IMR-90 (cell line): ENCODE measurements at places on chromosomes 7 and 10. TPM values are rescaled to one million over a fixed set of nuclear protein-coding genes. Genes with fewer than 3 reads are reported as not detected.

- no peaks in the 10 kb centered on the region for H3K4me1 ChIP-seq
- no peak for DNase-seq
- H3K4me3 ChIP-seq: no peak overlapping the region
- H3K36me3 ChIP-seq: no peaks in the 10 kb centered on the region
These were observed 131.0 kb upstream of the PALS2 start for GRCh38 chr7:24442170-24442777.

Gene BHLHA15
- not detected in 2 replicates for polyA plus RNA-seq

Gene PKD2L1
- not detected in 2 replicates for polyA plus RNA-seq

DNA sequence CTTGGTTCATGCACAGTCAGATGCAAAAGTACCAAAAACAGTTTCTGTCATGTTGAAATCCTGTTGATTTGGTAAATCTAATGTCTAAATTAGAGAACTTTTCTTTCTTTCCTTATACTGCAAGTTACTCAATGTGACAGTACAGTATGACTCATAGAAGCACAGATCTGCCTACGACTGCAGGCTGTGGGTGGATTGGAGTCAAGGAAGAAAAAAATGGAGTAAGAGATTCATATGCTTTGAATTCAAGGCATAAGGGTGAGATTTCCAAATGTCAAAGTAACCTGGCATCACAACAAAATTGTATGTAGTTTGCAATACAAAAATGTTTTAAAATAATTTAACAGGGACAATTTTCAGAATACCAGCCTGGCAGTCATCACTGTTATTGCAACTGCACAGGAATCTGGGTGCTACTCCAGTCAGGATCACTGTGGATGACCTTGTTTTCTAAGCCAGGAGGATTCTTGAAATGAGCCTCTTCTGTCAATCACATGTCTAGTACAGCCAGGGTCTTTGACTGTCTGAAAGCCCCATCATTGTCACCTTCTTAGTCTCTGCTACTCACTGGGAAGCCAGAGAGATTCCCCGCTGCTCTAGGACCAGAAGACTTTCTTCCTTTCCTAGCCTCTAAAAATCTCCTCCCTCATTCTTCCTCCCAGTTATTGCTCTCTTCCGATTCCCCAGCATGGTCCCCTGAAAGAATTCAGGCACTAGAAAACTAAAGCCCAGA, 83.6 kb downstream of the CD36 start:
- H3K36me3 ChIP-seq: no peaks in the 10 kb centered on the region
- H3K27ac ChIP-seq: peak overlapping the region; percentile 95
- DNase-seq: peak; percentile 92
- H3K4me1 ChIP-seq: peaks cover 12% of the 10 kb centered on the region

- no peaks in the 10 kb centered on the region for H3K36me3 ChIP-seq
- H3K27ac ChIP-seq: peak overlapping the region; percentile 40; the same call in 1 of the 2 replicates
- H3K4me3 ChIP-seq: peak overlapping the region; percentile 92
- no peaks in the 10 kb centered on the region for H3K27me3 ChIP-seq
These were observed 2.2 kb downstream of the KMT2E start for GRCh38 chr7:105016068-105016708.

GRCh38 chr7:156950381-156950858, 908 bp downstream of the NOM1 start:
- peak overlapping the region; percentile 96 for H3K4me3 ChIP-seq
- H3K27me3 ChIP-seq: no peaks in the 10 kb centered on the region; the same call in 1 of the 2 replicates
- peaks cover 22% of the 10 kb centered on the region for H3K36me3 ChIP-seq

DNA sequence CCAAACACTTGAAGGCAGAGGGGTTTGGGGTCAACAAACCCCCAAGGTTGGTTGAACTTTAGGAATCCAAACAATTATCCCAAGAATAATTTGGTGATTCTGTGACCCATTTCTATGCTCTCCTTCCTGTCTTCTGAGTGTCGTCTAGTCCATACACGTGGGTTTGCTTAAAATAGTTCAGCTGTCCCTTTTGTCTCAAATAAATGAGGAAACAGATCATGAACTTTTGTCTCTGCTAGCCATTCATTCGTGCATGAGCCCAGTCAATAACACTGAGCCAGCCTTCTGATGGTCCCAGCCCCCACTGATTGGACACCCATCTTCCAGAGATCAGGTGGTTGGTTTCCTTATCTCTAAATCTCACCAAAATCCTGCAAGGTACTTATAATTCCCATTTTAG, 255.4 kb downstream of the PRPF18 start:
- H3K4me1 ChIP-seq: peaks cover 17% of the 10 kb centered on the region
- no peaks in the 10 kb centered on the region for H3K27me3 ChIP-seq

DNA sequence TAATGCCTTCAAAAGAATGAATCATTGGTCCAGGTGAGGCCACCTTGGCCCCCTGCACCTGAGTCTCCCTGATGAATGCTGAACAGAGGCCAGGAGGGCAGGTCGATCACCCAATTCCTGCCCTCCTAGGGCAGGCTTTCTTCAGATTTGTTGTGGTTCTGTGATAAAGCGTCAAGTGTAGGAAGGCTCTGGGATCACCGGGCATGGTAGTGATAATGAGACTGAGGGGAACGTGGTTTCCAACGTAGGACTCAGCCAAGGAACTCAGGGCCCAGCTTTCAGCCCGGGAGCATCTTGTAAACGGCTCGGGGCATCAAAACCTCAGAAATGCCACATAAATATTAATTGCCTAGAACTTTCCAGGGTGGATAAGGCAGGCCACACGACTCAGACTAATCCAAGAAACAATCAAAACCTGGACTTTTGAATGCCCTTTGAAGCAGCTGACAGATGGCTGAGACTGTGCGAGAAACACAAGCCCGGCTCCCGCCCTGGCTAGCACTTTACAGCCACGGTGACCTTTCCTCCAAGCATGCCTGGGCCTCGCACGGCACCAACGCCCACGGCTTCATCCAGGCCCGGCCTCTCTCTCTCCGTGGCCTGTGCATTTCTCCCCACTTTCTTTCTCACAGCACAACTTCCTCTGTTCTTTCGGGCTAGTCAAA, 239.3 kb upstream of the GRB10 start:
- H3K4me3 ChIP-seq: no peak overlapping the region
- H3K36me3 ChIP-seq: no peaks in the 10 kb centered on the region
- peaks cover 2% of the 10 kb centered on the region; the same call in 1 of the 2 replicates for H3K27me3 ChIP-seq
- H3K4me1 ChIP-seq: peaks cover 6% of the 10 kb centered on the region; the same call in 1 of the 2 replicates

DNA sequence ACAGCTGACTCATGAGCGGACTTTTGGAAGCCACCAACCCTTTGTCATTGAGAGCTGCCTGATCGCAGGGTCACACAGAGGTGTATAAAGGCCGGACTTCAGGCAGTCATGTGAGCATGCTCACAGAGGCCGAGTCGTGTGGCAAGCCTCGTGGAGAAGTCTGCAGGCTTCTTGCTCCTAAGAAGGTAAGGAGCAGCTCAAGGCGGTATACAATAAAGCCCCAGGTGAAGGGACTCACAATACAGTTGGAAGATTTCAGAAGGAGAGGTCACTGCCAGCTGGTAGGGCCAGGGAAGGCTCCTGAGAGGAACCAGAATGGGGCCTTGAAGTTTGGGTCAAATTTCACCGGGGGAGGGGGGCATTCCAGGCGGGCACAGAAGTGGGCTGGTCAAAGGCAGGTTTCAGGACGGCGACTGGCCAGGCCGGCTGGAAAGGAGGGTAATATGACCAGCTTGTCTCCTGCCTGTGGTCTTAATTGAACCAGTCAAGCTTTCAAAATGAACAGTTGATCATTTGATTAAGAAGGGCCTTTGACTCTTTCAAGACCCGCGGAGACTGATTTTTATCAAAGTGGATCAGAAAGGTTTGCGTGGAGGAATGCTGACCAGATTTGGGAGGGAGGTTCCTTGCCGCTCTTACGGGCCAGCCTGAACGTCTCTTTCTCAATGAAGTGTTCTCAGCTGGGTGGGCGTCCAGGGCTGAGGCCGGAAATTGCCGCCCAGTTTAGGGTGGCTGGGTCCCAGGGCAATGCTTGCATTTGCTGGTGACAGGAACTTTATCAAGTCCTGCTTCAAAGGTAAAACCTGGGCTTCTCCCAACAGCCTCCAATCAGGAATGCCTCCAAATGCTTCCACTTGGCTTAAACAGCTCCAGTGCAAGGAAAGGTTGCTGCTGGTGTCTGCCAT, 178.6 kb downstream of the EMX2 start:
- no peak overlapping the region for H3K4me3 ChIP-seq
- DNase-seq: no peak
- H3K27ac ChIP-seq: no peak overlapping the region
- no peaks in the 10 kb centered on the region for H3K4me1 ChIP-seq
- no peaks in the 10 kb centered on the region for H3K27me3 ChIP-seq

DNA sequence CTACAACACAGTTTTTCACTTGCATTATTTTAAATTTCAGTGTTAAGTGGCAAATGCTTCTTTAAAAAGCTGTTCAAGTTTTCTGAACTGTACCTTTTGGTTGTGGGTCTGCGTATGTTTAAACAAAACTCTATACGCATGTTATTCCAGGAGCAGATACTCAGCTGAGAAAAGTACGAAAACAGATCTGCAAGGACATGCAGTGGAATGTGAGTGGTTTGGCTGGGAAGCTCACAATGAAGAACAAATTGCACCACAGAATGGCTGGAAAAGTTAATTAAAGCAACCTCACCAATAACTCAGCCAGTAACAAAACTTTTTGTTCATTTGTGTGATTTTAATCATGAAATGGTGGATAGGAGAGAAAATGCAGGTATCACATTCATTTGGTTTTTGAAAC, 17.6 kb downstream of the GLI3 start:
- H3K27ac ChIP-seq: no peak overlapping the region
- peaks cover 1% of the 10 kb centered on the region; the same call in 1 of the 2 replicates for H3K4me1 ChIP-seq
- no peaks in the 10 kb centered on the region for H3K27me3 ChIP-seq
